NCI-H2107 (cell line): ENCODE measurements at places on chromosomes 7 and 10.

- DNase-seq: no peak
Observed at GRCh38 chr10:70558871-70559810, 43.4 kb downstream of the PRF1 start.

DNA sequence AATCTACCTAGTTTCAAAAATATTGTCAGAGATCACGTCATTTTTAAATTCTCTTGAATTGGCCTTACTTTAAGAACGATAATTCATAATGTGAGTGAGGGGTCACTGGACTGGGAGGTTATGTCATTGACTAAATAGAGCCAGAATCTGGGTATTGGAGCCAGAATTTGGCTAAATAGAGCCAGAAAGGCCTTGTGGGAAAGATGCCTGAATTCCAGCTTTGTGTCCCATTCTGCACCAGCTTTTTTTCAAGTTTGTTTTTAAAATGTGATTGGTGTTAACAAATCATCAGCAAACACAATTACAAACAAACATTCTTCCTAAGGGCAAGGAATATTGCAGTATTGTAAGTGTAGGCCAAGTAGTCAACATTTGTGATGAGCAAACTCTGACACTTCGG is 233.2 kb upstream of the PRKCQ start:
- DNase-seq: no peak

- DNase-seq: no peak
Observed at GRCh38 chr7:27129729-27130539, 623 bp downstream of the HOXA4 start.

GRCh38 chr10:125554016-125554703 is 128.8 kb downstream of the TEX36 start:
- no peak for DNase-seq

DNA sequence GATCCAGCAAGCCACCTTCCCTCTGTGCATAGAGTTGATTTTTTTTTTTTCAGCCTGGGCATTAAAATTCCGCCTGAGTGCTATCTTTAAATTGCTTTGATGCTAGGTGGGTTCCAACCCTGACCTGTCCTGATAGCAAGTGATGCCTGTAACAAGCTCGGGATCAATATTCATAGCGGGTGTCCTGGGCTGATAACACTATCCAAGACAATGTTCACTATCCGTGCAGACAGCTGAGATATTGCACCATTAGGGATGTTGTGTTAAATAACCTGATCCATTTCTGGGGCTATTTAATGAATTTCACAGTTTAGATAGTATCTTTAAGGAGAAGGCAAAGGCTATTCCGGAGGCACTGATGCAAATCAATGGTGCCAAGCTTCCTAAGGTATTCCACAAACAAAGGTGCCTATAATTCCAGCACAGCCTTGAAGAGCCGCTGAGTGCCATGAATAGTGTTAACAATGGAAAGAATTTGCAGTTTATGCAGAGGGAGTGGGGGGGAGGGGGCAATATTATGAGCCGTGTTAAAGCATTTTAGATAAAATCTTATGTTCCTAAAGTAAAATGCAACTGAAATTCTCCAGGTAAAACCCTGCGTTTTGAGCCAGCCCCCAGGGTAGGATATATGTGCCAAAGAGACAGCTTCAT is 4.2 kb upstream of the NKX1-2 start:
- DNase-seq: no peak
